ENCODE measurements at places on chromosomes 1 and 21.

DNA sequence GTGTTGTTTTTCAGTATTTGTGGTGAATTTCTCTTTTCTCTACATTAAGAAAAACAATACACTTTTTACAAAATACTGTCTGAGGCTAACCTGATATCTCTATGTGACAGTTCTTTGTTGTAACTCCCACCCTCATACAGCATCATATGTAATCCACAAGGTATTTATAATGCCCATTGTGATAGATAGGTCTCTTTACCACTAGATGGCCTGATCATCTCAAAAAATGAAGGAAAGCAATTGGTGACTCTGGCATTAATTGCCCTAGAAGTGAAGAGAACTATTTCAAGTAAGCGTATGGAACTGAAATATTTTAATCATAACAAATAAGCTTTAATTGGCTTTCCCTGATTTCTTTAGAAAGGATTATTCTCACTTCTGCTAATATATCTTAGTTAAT lies 36.2 kb upstream of the HFM1 start:
- DNase-seq: no peak

DNA sequence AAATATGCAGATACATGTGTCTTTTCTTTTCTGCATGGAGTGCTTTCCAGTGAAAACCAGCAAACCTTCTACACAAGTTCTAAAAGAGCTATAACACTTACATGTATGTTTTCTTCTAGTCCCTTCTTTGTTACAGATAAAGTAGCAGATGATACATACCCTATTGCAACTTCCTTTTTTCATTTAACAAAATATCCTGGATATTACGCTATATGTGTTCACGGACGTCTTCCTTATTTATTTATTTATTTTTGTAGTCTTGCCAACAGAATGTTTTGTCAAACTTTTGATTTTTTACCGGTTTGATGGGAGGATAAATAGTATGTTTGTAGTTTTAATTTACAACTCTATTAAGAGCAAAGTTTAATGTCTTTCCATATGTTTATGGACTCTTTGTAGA lies 5.2 kb upstream of the GALNT2 start:
- DNase-seq: no peak

DNA sequence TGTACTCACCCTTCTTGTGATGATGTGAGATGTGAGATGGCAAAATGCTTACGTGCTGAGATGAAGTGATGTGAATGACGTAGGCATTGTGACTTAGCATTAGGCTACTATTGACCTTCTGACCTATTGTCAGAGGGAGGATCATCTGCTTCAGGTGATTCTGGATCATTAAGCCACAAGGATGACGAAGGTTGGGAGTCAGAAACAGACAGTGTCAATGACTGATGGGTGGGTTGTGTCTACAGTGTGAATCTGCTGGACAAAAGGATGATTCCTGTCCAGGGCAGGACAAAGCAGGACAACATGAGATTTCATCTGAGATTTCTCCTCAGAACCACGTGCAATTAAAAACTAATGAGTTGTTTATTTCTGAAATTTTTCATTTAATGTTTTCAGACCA lies 129.0 kb downstream of the GABPA start:
- DNase-seq: no peak

- no peak for DNase-seq
Observed at GRCh38 chr21:24323536-24323935, 1283.7 kb downstream of the MRPL39 start.

DNA sequence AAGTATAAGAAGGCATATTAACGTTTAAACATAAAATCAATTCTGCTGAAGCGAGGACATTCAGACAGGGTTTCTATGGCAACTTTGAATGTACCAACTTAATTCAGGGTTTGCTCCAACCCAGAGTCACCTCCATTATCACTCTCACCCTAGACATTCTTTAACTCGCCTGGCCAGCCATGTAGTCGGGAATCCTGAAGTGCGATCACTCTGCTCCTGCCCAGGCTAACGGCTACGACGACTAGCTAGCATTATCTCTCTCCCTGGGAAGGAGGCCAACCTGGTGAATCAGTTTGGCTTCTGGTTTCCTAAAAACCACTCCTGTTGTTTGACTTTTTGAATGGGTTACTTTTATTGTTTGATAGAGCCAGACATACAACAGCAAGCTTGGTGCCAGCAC lies 38.9 kb upstream of the ZBTB18 start:
- DNase-seq: no peak

GRCh38 chr1:70142075-70142474 lies 63.3 kb downstream of the LRRC40 start:
- no peak for DNase-seq

GRCh38 chr1:159005676-159006075 lies 4.0 kb upstream of the IFI16 start:
- no peak for DNase-seq

DNA sequence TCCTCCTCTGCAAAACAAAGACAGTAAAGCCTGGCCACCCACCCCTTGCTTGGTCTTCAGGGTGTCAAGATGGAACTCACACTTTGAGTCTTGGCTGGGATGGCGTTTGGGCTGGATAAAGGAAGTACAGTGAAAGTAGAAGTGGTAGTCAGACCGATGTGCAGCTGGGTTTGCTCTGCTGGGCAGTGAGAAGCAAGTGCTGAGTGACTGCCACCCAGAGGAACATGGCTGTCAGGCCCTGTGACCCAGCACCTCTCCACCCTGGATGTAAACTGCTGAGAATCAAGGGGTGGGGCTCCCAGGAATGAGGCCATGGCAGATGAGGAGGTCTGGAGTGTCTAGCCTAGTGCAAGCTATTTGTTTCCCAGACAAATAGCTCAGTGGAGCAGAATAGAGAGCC lies 51.2 kb downstream of the POFUT2 start:
- no peak for DNase-seq

DNA sequence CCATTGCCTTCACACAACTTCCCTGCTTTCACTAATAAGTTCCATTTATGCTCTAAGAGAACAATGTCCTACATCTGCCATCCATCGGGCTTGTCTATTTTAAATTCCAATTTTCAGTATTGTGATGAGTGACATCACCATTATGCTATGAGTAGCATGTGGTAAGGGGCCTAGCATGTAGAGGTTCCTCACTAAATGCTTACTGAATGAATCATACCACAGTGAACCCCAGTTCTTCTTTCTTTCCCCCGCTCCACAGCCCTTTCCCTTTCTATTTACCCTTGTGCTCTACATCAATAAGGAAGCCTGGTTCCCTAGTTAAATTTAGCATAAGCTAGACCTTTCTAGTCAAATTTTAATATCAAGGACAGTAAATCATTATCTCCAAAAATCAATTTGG lies 195.0 kb upstream of the RGS18 start:
- no peak for DNase-seq

DNA sequence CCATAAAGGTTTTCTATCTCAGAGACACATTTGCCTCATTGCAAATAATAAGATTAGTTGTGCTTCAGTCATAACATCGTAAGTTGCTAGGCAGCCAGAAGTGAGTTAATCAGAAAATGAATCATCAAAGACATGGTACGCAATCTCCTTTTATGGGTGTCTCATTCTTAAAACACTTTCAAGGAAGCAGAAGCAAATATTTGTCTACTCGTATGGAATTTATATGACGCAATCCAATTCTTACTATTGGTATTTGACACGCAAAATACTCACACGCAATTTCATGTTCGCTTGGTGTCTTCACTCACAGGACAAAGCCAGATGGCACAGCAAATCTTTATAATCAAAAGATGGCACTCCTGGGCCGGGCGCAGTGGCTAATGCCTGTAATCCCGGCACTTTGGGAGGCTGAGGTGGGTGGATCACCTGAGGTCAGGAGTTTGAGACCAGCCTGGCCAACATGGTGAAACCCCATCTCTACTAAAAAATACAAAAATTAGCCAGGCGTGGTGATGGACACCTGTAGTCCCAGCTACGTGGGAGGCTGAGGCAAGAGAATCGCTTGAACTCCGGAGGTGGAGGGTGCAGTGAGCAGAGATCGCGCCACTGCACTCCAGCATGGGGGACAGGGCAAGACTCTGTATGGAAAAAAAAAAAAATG lies 56.4 kb downstream of the HLCS start:
- DNase-seq: no peak

DNA sequence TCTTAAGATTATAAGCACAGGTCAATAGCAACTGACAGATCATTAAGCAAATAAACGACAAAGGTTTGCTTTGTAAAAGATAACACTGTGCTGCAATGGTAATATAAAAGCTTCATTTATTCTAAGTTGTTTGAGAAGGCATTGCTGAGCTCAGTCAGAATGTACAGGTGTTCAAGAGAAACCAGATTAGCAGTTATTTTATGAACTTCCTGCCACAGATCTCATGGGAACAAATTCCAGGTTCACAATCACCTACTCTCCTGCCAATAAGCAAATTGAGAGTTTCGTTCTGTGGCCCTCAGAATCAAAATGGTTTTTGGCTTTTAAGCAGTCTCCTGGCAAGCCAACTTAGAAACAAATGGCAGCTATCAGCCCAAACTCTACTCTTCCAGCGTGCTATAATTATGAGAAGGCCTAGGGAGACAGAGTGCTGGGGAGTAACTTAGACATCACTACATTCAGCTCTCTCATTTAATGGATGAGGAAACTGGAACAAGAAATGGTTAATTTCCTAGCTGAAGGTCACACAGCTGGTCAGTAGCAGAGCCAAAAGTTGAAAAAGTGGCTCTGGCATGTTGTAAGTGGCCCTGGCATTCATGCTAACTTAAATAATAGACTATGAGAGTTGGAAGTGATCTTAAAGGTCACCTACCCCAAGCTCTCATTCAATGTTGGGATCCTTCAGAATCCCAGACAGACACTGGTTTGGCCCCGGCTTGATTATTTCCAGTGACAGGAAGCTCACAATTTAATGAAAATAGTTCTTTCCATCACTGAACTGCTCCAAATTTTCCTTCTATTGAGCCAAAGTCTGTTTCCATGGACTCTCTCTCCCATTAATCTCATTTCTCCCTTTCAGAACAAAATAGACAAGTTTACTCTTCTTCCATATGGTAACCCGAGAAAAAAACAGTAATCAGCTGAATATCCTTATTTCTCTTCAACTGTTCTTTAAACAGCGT lies 82.6 kb upstream of the EDEM3 start:
- no peak for DNase-seq

DNA sequence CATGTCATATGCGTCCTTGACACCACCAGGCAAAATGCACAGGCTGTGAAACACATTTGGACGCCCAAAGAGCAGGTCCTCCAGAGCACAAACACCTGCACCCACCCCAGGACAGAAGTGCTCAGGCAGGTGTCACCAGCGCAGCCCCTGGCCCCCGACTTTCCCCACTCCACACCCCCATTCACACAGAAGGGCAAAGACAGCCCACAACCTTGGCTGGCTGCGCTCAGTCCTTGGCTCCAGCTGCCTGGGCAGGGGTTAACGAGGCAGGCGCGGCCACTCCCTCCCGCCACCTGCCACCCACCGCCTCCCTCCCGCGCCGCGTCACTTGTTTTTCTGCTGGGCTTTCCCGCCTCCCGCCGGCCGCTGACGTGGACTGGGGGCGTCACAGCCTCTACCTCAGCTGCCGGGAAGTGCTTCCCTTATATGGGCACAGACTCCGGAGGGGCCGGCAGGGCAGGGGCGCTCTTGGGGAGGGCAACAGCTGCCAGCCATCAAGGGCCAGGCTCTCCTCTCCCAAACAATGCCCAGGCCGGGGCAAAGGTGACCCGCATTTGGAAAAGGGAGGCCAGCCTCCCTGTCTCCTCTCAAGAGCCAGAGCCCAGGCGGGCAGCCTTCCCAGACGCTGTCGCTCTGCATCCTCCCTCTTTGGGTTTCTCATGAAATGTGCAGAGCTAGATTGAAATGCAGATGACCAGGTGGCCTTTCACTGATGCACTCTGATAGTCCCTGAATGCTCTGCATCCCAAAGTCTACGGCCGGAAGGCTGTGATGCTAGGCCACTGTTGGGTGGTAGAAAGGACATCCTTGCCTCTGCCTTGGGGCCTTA lies 14.8 kb upstream of the BTG2 start:
- DNase-seq: peak; percentile 98

DNA sequence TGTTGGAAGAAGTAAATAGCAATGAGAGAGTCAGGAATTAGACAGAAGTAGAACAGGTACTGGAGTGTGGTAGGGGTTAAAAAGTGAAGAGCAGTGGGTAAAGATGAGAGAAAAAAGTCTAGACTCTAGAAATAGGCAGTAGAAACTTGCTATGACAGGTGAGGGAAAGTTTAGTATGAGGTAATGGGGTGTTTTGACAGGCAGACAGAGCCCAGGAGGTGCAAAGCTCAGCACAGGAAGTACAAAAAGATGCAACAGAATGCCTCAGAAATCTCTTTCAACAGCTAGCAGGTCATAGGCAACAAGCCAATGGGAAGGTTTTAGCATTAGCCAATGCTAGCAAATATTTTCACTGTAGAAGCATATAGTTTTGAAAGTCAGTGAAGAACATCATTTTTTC lies 319.1 kb upstream of the SGIP1 start:
- DNase-seq: no peak

- DNase-seq: no peak
Observed at GRCh38 chr1:202365092-202365815, 16.8 kb downstream of the PPP1R12B start.

- DNase-seq: no peak
Observed at GRCh38 chr1:115060501-115060900, 28.8 kb downstream of the TSPAN2 start.

GRCh38 chr1:218565377-218565776 lies 220.2 kb downstream of the TGFB2 start:
- no peak for DNase-seq
